ENCODE measurements at places on chromosomes 12 and 14. TPM values are rescaled to one million over a fixed set of nuclear protein-coding genes. Genes with fewer than 3 reads are reported as not detected.

DNA sequence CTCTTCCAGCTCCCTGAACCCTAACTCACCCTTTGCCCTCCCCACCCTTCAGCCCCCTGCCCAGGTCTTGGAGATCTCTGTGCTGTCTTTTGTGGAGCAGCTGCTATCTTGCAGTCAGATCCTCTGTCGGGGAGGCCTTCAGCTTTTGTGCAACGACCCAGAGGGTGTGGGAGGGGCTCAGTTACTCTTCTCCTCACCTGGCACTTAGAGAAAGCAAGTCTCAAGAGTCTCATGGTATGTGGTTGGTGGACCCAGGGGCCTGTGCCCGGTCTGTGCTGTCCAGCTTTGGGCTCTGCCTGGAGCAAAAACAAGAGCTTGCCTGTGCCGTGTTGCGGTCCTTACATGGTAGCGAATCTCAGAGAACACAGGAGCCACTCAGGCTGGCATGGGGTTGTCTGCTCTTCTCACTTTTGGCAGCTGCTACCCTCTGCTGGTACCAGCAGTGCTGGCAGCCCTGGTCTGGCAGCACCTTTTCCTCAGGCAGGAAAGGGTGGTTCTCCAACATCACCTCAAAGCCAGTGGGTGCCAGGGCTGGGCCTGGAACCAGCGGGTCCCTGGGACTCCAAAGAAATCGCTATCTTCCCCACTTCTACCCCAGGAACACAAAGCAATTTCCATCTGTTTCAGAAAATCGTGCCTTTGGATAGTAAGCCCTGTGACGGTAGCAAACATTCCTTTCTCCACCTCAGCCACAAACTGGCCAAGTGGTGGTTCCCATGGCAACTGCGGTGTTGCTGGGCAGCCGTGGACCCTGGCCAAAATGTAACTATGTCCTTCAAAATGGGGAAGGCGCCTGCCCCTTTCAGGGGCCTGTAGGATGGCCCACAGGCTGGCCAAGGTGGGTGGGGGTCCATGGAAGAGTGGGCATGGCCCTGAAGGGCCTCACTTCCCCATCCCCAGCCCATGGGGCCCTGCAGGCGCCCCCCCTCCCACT lies 90.0 kb downstream of the RIN3 start:
- DNase-seq = peak; percentile 68

DNA sequence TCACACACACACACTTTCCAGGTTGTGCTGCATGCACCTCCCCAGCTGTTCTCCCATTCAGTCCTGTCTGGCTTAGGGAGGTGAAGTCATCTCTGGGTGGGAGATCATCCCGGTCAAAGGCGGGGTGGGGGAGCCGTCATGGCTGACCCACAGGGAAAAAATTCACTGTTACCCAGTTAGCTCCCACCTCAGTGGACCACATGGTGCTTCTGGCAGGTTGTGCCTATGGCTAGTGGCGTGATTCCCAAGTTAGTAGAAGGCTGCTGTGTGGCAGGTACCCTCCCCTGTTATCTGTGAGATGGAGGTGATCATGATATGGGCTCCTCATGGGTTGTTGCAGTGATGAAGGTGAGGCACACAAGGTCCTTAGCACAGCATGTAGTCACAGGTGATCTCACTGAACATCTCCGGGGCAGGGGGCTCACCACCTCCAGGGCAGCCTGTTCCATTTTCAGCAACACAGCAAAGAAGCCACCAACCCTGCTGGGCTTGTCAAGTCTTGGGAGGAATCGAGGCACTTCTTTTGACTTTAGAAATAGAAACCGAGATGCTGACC lies 154.9 kb upstream of the CCND2 start:
- no peak for DNase-seq

DNA sequence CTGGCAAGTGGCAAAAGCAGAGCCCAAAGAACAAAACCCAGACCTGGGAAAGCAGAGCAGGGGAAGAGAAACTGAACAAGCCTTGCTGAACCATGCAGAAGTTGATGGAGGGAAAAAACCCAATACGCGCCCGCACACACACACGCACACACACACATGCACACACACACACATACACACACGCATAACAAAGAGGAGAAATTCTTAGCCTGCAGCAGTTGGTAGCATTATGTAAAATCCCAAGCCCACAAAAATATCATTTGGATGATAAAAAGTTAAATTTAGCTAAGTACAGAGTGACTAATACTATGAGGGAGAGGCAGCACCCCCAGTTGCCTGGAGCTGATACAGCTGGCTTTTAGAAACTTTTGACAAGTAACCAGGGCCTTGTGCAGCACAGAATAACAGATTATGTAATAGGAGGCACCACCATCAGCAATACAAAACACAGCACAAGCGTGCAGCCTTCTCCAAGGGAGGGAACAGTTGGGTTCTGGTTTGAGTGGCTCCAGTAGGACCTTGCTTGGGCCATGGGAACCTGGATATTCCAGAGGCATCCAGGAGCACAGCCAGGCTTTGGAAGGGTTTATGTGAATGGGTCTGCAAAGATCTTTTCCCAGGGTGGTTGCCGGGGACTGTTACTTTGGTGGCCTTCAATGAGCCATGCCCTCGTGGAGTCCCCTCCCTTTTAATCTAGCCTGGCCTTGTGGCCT lies 35.3 kb downstream of the PITPNM2 start:
- peak; percentile 51 for DNase-seq

OR4E2 gene
- total RNA-seq = not detected

- no peak for DNase-seq
Measured at GRCh38 chr12:63804746-63805145, 25.0 kb downstream of the RXYLT1 start.

DNA sequence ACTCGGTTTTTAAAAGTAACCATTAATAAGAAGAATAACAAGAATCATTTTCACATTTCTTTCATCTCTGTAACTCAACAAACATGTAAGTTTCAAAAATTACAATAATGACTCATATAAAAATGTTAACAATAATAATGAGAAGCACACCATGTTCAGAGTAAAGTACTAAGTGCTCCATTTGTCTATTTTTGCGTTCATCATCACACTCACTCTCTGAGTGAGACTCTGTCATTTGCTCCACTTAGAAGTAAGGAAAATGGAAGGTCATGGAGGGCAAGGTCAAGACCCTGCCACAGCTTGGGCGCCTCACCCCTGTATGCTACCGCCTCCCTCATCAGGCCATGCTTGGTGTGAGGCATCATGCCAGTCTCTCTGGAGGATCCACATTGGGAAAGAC lies 129.9 kb downstream of the TMEM30B start:
- no peak for DNase-seq

ADSS1 gene
- 7.9 TPM for total RNA-seq

DNA sequence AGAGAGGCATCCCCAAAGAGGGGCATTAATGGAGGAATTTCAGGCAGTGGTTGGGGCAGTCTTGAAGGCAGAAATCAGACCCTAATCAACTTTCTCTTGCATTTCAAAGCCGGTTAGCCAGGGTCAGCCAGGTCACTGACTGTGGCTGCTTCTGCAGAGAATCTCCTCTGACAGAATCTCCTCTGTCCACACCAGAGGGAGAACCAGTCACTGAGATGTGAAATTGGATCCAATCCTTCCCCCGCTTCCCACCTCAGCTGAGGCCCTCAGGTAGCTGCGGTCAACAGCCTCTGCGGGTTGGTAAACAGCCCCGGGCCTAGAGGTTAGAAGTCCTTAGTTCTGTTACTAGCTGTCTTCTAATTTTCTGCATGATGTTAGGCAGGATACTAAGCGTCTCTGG lies 39.8 kb upstream of the NUAK1 start:
- peak; percentile 46 for DNase-seq

ADAM20 gene
- total RNA-seq = 0.17 TPM

DNA sequence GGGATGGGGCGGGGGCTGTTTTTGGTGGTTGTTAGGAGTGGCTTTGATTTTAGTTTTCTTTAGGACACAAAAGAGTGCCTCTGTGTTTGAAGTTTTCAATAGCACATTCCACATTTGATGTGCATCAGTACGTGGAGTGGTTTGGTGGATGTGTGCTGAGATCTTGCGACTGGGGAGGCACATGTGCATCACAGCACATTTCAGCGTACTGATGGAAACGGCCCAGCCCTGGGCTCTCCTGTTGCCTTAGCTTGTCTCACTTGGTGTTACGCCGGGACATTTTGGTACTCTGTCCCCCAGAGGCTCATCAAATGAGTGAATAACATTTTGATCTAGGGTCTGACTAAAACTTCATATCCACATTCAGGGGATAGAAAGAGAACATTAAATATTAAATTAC lies 70.5 kb downstream of the GNS start:
- DNase-seq = no peak

- peak; percentile 30 for DNase-seq
Measured at GRCh38 chr14:80653956-80654355, 287.6 kb downstream of the CEP128 start.

HAL gene
- total RNA-seq = 1.5 TPM

TPPP2 gene
- not detected for total RNA-seq

DNA sequence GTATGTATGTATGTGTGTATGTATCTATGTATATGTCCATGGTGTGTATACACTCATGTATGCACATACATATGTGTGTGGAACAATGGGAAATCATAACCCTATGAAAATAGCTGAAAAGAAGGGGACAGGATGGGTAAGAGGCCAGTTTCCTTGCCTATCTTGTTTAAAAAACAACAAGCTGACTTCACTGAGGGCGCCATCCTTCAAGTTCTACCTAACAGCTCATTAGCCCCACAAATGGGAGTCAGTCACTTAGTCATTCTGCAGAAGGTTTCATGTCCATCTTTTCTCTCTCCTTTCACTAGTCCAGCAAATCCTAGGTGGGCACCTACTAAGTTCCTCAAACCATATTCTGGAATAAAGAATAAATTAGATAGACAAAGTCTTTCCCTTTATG lies 14.7 kb downstream of the STON2 start:
- no peak for DNase-seq

DNA sequence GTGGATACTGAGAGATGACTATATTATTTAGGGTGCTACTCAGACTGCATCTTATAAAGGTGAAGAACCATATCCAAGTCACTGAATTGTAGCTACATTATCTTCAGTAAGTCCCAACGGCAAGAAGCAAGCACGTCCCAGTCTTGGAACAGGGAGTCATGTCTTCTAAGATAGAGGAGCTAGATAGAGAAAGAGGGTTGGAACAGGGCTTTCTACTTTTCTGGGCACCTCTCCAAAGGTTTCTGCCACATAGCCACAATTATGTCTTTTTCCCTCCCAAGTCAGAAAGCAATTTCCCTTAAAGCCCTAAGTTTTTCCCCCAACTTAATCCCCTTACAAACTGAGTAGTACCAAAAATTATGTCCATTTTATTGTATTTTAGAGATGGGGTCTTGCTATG lies 22.4 kb downstream of the MAPK1IP1L start:
- peak; percentile 42 for DNase-seq

DNA sequence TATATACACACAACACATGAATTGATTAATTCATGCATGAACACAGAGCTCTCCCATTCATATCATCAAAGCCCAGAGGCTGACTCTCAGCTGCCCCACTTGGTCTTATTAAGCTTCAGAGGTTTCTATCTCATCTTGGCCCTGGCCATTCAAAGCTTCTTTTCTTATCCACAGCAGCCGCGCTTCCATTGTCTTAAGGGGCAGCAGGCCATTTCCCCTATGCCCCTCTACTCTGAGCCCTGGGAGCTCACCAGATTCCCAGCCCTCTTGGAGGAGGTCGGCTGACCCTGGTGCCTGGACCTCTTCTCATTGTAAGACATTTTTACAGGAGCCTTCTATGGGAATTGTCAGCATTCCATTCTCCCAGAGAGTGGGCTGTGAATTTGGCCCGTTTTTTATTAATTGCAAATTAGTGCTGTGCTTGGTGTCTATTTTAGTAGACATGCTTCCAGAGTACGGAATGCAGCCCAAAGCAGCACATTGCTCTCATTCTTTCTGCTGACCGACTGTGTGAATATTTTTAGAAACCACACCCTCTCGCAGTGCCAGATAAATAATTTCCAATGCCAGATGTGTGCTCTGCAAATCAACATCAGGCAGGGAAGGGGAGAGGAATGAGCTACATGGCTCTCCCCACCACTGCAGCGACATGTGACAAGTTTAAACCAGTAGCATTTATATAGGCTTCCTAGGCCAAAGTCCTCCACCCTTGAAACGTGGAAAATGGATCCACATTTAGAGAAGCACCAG lies 58.5 kb downstream of the NUAK1 start:
- no peak for DNase-seq
